ENCODE measurements at places on chromosomes 4 and X.

DNA sequence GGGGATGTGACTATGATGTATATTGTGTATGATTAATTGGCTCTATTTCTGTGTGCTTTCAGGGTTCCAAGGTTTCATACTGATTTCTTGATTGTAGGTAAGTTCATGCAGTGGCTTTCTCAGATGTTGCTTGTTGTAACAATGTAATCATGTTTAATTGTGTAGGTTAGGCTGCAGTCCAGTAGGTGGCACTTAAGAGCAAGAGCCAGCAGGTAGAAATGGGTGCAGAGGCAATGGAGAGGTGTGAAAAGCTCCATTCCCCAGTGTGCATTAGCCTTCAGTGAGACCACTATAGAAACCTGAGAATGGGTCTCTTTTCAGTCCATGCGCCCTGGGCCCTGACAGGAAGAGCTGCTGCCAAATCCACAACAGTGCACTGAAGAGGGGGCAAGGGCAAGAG lies 28.2 kb downstream of the DCAF12L2 start:
- peak; percentile 6 for DNase-seq

DNA sequence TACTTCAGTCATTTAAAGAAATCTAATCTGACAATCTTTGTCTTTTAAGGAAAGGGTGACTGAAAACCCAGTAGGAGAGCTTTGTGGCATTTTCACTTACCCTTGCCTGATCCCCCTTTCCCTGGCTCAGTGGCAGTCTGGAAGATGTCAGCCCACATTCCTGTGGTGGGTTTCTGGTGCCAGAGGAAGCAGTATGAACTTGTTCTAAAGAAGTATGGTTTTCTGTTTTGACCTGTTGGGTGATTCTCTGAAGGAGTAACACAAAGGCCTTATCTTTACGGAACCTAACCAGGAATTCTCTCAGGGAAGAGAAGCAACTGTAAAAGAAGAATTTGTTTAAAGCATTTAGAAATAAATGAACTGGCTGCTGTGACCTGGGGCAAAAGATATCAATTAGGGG lies 41.9 kb downstream of the BMP15 start:
- no peak for DNase-seq

GRCh38 chr4:107815158-107815557 lies 9.6 kb upstream of the SGMS2 start:
- DNase-seq: peak; percentile 91

- DNase-seq: no peak
Measured at GRCh38 chrX:45233531-45233930, 32.9 kb upstream of the DIPK2B start.

DNA sequence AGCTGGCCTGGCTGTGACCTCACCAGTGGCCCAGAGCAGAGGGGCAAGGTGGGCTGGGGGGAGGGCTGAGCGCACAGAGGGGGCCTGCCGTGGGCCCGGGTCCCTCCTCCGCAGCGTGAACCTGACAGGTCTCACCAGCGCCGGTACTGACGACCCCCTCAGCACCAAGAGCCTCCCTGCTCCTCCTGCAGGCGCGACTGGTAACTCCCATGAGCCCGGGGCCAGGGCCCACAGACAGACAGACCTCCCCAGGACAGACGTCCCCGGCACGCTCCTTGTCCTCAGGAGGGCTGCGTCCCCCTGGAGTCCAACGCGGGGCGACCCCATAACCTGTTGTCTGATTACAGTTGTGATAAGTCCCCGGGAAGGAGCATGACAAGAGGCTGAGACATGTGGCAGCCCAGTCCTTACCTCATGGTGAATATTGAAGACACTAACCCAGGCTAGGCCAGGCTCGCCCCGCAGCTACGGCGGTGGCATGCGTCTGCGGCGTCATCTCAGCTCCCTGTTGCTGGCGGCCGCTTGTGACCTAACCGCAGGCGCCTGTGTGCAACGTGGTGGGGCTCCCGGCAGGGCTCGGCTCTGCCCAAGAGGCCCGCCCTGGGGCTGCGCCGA lies 8.5 kb downstream of the AKAP17A start:
- no peak for DNase-seq

- DNase-seq: no peak
Measured at GRCh38 chrX:19003756-19004155, 19.8 kb upstream of the PHKA2 start.

DNA sequence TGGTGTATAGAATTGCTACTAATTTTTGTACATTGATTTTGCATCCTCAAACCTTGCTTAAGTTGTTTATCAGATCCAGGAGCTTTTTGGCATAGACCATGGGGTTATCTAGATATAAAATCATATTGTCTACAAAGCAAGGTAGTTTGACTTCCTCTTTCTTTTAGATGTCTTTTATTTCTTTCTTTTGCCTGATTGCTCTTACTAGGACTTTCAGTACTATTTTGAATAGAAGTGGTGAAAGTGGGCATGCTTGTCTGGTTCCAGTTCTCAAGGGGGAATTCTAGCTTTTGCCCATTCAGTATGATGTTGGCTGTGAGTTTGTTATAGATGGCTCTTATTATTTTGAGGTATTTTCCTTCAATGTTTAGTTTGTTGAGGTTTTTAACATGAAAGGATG lies 187.9 kb upstream of the LCORL start:
- DNase-seq: no peak

DNA sequence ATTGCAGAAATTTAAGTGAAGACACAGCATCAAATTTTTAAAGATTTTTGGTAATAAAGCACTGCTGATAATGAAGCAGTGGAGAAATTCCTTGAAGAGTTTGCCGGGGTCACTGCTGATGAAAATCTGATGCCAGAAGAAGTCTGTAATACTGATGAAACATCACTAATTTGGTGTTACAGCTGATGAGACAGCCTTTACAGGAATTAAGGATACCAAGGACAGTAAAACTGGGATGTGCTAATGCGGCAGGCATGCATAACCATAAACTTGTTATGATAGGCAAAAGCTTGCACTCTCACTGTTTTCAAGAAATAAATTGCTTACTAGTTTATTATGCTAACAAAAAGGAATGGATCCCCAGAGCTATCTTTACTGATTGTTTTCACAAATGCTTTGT lies 52.9 kb upstream of the VEGFC start:
- DNase-seq: no peak

DNA sequence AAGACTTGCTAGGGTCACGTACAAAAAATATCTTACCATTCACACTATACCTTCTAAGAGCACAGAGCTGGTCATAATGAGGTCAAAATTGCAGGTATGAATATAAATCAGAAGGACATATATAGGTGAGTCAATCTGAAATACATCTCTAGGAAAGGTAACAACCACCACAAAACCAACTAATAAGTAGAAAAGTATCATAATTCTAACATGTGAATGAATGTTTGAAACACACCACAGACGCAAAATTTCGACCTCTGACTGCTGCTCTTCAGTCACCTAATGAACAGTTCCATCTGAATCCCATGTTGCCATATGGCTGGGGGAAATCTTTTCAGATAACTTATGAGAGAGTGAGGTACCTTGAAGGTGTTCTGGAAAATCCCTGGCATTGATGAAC lies 22.1 kb downstream of the STAP1 start:
- no peak for DNase-seq

DNA sequence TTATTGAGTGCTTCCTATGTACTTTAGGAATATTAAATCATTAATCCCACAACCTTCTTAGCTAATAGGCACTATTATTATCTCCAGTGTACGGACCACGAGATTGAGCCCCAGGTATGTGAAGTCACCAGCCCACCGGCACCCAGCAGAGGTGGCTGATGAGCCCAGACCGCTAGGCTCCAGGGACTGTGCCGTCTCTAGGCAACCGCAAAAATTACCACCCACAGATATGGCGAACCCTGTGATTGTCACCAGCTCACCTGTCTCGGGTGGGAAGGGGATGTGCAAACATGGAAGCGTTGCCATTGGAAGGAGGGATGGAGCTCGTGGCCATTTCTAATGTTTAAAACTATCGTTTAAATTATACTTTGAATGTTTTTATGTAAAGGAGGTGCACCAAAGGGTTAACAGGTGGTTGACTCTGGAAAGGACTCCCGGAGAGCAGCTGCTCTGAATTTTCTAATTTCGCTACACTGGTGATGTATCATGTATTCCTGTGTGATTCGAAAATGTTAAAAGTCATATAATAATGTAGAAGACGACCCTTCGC lies 21.0 kb upstream of the JAKMIP1 start:
- DNase-seq: no peak

DNA sequence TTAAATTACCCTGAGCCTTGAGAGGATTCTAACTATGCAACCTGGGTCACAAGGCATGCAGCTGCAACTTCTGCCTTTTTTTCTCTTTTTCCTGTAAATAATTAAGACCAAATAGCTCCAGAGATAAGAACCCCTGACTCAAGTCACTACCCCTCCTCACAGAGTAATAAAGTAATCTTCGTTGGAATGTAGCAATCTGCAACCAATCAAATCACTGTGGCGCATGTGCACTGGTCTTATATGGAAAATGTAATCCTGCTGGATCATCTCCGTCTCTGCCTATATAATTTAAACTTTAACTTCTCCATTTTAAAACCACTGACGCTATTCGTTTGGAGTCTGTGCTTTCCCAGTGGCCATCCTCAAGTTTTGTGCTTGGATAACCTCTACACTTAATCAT lies 6.1 kb upstream of the EFHC2 start:
- peak; percentile 6 for DNase-seq

DNA sequence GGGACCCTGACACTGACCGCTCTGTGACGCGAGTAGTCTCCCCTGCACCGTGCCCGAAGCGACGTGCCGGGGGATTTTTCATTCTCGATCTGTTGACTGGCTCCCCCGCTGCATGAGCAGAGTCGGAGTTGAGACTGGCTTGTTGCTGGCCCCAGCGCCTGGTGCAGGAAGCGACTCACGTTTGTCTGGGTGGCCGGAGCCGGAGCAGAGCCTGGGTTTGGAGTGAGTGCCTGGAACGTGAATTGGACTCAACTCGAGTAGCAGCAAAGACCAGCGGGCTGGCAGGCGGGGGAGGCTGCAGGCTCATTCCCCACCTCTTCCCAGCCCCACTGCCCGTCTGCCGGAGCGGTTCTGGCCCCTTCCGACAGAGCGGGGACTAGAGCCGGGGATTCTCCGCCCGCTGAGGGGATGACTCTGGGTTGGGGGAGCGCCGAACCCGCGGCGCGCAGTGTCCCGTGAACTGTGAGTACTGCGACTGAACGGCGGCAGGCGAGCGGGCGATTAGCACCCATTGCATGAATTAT lies 554 bp downstream of the PCDH7 start:
- no peak for DNase-seq

DNA sequence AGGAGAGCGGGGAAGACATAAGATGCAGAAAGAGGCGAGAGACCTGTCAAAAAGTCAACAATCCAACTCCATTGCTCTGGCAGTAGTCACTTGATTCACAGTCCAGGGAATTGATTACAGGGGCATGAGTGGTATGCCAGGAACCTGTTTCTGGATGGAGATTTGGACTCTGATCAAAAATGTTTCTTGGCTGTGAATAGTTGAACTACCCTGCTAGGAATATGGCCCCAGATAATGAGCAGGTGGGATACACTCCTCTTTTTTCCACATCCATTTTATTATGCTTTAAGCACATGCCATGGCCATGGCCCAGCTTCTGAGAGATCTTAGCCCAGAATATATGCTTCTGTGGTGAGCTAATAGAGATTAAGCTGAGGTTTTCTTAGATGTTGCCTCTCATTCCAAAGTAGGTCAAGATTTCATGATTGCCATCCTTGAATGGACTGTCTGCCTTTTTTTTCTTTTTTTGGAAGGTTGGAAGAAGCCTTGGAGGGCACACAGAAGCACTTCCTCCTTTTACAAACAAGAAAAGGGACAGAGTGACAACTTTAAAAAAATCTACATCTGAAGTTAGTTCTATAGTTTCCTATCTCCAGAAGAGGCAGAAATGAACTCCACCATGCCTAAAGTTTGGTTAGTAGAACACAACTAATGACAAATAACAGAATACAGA lies 121.9 kb downstream of the KIT start:
- DNase-seq: peak; percentile 24

- no peak for DNase-seq
Measured at GRCh38 chr4:7344636-7345155, 90.0 kb downstream of the PSAPL1 start.

- DNase-seq: no peak
Measured at GRCh38 chrX:154444755-154445246, 860 bp downstream of the FAM50A start.

- no peak for DNase-seq
Measured at GRCh38 chr4:92994727-92995126, 691.0 kb downstream of the GRID2 start.

- DNase-seq: peak; percentile 90
Measured at GRCh38 chr4:22607382-22607781, 85.4 kb upstream of the GBA3 start.

GRCh38 chrX:38917954-38918353 lies 116.7 kb downstream of the MID1IP1 start:
- no peak for DNase-seq

- peak; percentile 55 for DNase-seq
Measured at GRCh38 chrX:72297953-72298730, 7.6 kb downstream of the CITED1 start.

DNA sequence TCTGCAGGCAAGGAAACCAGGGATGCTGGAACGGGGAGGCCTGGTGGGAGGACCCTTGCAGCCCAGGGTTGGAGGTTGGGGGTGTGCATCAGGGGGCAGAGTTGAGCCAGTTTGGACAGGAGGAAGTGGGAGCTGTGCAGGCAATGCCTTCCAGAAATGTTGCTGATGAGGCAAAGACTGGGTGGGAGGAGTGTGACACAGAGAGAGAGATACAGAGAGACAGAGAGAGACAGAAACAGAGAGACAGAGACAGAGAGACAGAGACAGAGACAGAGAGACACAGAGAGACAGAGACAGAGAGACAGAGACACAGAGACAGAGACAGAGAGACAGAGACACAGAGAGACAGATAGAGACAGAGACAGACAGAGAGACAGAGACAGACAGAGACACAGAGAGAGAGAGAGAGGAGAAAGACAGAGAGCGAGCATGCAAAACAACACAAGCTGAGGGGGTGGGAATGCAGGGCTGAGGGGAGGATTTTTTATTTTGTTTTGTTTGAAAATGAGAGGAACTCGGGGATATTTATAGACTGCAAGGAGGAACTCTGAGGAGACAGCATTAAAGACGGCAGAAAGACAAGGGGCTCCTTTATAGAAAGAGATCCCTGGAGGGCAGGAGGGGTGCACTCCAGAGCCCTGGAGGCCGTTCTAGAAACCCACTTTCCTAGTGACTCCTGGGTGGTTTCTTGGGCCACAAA lies 1.9 kb upstream of the HAUS3 start:
- peak; percentile 82 for DNase-seq
